8988T (cell line): ENCODE measurements at places on chromosomes 4 and X.

DNA sequence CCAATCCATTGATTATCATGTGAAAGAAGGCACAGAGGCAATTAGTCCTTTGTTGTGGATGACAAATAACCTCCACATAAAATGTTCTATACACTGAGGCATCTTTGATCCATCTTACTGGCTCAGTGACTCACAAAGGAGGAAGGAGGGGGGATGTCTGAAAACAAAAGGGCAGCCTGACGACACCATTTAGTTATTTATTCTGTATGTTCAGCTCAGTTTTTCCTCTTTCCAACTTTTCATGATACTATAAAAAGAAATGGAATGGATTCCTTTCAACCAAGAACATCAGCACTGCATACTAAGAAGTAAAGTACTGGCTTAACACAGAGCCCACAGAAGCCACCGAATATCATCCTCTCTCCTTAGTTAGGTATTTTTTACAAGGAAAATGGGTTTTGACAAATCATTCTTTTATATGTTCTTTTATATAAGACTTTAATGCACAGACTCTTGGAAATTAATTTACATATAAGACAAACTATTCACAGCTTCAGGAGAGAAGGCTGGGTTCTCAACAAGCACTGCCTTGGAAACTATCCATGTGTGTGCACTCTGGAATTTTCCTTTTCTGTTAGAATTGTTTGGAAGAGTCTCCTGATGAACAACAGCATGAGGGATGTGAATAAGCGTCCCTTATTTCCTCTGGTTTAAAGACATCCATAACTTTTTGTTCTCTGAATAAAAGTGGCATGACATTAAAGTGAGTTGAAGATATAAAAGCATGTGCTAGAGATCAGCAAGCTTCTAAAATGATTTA, 135.6 kb downstream of the TSPAN5 start:
- DNase-seq: no peak

DNA sequence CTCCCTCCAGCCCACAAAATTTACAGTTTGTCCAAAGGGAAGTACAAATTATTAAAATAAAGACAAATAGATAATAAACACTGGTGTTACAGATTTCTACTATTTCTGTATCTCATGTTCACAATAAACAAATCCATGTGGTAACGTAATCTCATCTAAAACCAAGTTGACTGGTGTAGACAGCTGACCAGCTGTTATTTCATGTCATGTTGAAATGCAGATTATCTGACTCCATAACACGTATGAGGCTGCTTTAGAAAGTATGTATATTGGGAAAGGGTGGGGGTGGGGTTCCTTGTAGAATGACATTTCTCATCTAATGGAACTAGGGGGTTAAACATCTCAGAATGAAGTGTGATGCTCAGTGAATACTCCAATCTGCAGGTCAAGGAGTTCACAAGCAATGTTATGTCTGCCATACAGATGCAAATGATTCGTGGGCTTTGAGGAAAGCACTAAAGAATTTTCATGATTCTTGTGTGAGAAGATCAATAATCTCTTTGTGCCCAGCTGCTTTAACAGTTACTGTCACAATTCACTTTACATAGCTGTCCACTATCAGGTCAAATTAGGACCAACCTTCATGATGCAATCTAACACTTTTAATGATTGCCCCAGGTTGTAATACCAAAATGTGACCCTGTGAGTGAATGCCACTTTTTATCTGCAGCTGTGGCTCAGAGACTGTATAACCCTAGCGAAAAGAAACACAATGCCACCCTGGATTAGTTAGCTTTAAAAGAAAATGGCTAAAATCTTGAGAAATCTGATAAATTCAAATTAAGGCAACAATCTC, 114.0 kb downstream of the ENOX2 start:
- no peak for DNase-seq

DNA sequence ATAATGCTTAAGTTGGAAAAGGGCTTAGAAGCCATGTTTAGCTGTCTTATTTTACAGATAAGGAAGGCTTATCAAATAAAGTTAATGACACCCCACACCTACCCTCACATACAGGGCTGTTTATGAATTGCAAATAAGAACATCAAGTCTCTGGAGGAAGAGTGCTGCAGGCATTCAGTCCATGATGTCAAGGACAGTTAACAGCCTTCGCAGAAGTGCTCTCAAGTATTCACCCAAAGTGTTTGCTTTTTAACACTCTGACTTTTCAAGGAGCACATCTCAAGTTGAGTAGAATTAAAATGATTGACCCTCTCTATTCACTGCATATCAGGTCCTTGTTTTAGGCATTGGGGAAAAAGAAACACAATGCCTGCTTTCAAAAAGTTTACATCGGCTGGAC, 328.7 kb downstream of the LDB2 start:
- no peak for DNase-seq

- no peak for DNase-seq
These were observed 79.9 kb upstream of the ATOH1 start for GRCh38 chr4:93748373-93749291.

- DNase-seq: no peak
These were observed 19.3 kb upstream of the IGFBP7 start for GRCh38 chr4:57129477-57129876.
